ENCODE measurements at places on chromosomes 11 and 22.
A peak's percentile ranks its signal among the peaks of the same experiment; 100 is the strongest.

GRCh38 chr22:28015676-28016601 lies 96.9 kb upstream of the PITPNB start:
- DNase-seq: no peak

DNA sequence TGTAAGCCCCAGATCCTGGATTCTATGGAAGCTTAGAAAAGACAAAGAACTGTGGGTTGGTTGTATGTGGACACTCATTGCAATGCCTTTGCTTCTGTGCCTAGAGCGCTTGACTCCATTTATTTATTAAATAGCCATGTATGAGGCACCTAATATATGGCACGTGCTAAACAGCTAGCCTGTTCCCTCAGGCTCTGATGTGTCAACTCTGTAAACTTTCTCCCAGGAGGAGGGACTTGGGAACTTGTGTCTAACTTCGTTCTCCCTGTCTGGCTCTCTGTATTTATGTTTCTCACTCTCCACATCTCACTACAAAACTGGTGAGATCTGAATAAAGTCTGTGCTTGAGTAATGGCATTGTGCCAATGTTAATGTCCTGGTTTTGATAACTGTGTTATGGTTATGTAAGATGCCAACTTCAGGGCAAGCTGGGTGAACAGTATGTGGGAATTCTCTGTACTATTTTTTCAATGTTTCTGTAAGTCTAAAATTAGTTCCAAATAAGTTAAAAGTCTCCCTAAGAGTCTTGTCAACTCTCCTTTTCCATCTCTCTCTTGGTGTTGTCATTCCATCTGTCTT lies 34.1 kb upstream of the ZBTB16 start:
- DNase-seq: no peak

GRCh38 chr11:64313491-64314145 lies 3.7 kb downstream of the TRMT112 start:
- DNase-seq: peak; percentile 38

GRCh38 chr22:37079668-37080171 lies 28.2 kb downstream of the KCTD17 start:
- DNase-seq: peak; percentile 46

DNA sequence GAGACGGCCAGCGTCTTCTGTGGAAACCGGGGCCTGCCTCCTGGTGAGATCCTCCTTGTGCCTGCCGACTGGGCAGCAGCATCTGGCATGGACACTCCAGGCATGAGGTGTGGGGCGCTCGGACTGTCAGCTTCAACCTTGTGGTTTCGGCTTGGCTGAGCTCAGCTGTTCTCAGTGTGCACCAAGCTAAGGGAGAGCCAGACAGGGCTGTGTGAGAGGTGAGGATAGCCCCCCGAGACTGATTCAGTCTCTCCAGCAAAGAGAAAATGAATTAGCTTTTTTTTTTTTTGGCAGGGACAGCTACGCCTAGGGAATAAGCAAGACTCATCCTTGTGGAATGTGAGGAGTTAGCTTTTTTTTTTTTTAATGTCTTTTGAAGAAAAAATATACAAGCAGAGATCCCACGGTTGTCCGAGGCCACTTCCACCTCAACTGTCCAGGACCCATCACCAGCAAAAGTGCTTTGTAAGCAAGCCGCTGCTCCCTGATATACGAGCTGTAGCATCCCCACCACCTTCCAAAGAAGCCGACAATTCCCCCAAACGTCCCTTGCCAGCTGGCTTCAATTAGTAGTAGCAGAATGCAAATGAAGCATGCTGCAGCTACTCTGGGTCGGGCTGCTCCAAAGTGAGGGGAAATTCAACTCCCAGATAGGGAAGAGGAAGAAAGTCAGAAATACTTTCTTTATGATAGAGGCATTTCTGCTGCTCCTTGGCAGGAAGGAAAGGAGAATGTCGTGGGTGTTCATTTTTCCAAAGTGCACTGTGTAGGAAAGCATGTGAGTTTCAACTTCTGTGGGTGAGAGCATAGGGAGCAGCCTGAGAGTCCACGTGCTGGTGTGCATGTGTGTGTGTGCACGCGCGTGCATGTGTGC lies 9.7 kb upstream of the THY1 start:
- DNase-seq: no peak

DNA sequence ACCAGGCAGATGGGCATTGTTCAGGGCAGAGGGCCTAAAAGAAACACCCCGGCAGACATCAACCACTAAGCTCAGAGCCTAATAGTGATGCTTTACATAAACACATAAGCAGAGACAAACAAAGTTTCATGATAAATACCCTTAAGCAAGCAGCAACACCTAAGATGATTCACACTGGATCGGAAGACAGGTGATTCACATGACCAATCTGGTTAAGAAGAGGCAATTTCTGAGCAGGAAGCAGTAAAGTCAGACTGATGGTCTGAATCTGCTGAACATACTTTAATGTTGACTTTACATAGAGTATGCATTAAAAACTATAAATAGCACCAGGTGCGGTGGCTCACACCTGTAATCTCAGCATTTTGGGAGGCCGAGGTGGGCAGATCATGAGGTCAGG lies 56.1 kb downstream of the SYN3 start:
- DNase-seq: no peak

DNA sequence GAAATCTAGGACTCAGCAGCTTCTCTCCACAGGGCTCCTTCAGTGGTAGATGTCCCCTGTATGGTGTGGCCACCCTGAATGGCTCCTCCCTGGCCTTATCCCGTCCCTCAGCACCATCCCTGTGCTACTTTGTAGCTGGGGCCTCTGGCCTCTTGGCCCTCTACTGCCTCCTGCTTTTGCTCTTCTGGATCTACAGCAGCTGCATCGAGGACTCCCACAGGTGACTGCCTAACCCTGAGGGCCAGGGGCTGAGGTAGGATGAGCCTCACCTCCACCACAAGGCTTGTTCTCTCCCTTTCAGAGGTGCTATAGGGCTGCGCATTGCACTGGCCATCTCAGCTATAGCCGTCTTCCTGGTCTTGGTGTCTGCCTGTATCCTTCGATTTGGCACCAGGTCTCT lies 1.8 kb downstream of the TMEM179B start:
- no peak for DNase-seq

DNA sequence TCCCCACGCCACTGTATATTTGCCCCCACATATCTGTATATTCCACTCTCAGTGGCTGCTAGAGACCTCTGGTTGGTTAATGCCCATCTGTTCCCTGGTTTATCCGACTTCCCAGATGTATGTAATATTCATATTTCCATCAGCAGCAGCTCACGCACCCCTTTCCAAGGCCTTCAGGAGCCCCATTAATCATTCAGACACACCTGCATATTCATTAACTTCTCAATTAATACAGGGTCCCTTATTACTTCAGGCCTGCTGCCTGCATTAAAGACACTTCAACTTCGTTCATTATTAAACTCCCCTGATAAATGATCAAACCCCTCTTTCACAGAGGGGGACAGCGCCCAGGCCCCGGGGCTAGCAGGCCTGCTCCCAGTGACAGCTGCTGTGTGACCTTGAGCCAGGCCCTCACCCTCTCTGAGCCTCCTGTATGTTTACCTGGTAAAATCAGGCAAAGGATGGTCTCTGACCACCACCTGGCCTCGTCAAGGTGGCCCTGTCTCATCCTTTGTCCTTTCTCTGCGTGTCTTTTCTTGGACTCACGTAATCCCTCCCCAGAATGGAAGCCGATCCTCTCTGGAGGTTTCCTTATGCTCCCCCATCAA lies 34.5 kb downstream of the ELFN2 start:
- no peak for DNase-seq

GRCh38 chr11:123973816-123974215 lies 3.8 kb downstream of the OR10S1 start:
- DNase-seq: no peak

GRCh38 chr22:25494774-25495173 lies 69.7 kb upstream of the GRK3 start:
- no peak for DNase-seq

- DNase-seq: peak; percentile 92
Measured at GRCh38 chr11:47177229-47177845, 658 bp upstream of the ARFGAP2 start.

DNA sequence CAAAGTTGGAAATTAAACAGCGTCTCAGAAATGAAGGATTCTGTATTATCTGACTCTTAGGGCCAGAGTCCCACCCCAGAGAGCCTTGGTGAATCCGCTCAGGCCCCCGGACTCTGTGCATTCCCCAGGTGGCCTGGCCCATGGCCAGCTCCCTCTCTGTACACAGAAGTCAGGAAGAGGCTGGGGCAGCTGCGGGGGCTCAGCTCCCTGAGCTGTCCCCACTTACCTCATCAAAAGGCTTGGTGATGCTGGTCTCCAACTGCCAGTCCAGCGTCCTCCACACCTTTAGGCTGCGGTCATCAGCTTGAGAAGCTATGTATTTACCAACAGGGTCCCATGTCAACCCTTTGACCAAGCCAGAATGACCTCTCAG lies 35.0 kb downstream of the HIRA start:
- no peak for DNase-seq

GRCh38 chr22:46036558-46037408 lies 59.8 kb upstream of the WNT7B start:
- DNase-seq: no peak

- no peak for DNase-seq
Measured at GRCh38 chr11:68506908-68507307, 46.4 kb downstream of the PPP6R3 start.

DNA sequence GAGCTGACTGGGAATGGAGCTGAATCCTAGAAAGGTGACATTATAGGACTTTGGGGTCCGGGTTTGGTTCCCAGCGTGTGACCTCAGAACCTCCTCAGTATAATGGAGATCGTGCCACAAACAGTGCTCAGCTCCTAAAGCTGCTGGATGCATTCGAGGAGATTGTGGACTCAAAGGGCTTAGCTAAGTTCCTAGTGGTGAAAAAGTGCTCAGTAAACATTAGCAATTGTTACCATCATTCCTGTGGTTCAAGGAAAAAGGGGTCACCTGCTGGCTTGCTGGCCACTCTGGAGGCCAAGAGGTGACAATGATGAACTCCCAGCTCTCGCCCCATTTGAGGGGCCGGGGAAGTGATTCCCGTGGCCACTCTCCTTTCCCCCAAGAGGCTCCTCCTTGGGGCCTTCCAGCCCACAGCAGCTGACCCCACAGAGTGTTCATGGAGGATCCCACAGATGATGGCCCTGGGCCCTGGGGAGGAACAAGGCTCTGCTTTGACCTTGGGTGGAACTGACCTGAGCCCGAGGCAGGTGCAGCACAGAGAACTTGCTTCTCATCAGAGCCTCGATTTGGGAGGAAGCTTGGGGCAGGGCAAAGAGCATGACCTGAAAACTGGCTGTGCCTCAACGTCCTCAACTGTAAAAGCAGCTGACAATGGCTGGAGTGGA lies 40.1 kb downstream of the TRIM29 start:
- no peak for DNase-seq

DNA sequence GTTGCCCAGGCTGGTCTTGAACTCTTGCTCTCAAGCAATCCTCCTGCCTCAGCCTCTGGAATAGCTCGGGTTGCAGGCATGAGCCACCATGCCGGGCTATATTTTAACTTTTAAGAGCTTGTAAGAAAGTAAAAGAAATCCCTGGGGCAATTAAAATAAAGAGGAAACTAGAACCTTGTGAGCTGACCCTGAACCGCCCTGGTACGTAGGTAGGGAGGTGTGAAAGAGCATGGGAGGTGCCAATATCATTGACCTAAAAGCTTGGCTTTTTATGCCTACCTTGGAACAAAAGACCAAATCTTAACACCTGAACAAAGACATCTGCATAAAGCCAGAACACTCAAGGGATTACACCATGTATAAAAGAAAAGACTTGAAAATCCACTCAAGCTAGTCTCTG lies 595.1 kb downstream of the SOX6 start:
- no peak for DNase-seq

DNA sequence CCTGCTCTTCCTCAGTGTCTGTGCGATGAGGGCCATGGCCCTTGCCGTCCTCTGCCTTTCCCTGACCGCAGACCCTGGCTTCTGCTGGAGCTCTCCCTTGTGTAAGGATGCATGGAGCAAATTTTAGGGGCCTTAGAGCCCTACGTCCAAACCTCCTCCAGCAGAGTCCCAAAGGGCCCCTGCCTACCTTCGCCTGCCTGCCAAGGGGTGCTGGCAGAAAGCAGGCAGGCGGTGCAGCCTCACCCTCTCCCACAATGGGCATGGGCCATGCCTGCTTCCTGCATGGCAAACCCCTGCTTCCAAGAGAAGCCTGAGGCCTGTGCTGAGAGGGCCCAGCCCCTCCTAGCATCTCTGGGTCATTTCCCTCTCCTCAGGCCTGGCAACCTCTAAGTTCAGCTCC lies 71.3 kb upstream of the FGF3 start:
- no peak for DNase-seq

DNA sequence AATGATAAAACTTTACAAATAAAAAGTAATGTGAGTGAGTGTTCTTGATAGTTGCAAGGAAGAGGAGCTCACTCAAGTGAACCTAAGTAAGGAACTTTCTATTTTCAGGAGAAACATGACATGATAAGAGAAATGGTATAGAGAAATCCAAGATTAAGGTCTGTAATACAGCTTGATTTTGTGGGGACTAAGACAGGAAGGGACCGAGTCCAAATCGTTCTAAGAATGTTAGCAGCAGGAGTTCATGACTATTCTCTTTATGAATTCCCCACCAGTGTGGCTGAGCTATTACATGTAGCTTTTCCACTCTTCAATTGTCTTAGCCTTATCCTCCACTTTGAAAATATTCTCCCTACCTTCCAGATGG lies 698.6 kb upstream of the ARHGAP42 start:
- no peak for DNase-seq

GRCh38 chr22:44909241-44909640 lies 100.6 kb downstream of the PHF21B start:
- no peak for DNase-seq

DNA sequence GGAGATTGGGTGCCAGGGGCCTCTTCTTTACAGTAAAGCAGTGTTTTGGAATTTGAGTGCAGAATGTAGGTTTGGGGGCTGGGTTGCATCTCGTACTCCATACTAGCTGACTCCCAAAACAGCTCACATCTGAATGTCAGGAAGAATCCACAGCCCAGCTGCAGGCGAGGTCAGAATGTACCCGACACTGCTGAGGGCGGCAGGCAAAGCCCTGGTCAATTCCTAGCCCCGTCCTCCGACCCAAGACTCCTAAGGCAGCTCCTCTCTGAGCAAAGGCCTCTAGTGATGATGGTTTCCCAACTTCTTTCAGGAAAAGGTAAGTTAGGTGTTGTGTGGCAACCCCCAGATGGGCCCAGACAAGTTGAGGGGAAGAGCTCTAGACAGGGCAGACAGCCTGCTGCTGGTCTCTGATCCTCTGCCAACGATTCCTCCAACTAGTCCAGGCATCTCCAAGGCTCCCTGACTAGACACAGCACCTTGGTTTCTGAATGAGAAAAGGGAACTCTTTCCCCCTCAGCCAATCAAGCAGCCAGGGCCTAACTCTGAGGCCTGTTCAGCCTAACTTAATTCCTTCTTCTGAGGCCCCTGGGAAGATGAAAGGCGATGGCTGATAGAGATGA lies 8.6 kb downstream of the LARGE2 start:
- DNase-seq: no peak

GRCh38 chr11:13327421-13327820 lies 49.8 kb downstream of the BMAL1 start:
- no peak for DNase-seq
